Central memory CD4-positive, alpha-beta T cell (primary cell): ENCODE measurements at places on chromosomes 13 and 19.

GRCh38 chr13:97849305-97849704, 104.2 kb upstream of the IPO5 start:
- DNase-seq: no peak

DNA sequence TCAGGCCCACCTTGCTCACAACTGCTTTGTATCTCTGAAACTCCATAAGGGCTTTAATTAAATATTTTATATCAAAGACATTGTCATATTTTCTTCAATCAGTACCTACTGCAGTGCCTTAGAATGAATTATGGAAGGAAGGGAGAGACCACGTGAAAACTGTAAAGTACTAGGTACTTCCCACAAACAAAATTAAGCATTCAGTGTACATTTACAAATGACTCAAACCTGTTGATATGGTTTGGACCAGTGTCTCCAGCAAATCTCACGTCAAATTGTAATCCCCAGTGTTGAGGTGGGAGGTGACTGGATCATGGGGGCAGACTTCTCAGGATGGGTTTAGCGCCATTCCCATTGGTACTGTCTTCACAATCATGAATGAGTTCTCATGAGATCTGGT, 23.2 kb downstream of the KCTD12 start:
- DNase-seq: no peak

DNA sequence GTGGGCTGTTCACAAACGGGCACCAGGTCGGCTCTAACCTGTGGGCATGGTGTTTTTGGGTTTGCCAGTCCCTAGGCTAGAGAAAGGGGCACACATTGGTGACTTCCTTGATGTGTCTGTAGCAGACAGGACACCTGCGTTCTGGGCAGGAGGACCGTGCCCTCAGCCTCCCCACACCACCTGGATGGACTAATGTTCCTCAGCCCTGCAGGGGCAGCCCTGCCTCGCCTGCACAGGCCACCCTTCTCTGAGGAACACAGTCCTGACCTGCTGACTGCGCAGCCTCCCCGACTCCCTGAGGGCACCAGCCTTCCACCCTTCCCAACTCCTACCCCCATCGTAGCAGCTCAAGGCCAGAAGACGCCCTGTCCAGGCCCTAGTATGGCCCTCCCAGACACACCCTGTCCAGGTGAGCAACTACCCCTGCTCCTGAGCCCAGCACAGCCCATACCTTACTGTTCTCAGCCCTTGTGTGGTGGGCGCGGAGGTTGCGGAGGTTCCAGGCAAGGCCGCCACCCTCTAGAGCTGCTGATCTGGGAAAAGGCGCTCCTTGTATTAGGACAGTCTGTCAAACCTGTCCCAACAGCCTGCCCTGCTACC, 55.7 kb downstream of the GGACT start:
- DNase-seq: no peak

GRCh38 chr13:25286308-25286968, 850 bp downstream of the MTMR6 start:
- DNase-seq: peak; percentile 59

DNA sequence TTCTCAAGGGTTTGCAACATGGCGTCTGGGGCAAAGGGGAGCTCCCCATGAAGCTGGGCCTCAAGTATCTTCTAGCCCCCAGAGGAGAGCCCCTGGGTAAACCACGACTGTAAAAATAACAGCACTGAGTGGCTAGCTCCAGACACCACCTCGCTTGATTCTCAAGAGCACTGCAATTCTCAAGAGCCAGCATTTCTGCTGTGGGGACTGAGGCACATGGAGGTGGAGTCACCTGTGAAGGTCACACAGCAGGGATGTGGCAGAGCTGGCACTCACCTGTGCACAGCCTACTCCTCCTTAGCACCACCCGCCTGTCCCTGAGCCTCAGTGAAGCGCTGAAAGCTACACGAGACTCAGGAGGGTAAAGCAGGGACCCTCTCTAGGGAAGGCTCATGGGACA, 20.7 kb upstream of the CCNP start:
- DNase-seq: no peak
